ENCODE measurements at places on chromosomes 16 and 17.

GRCh38 chr16:66569131-66569530, 2.9 kb downstream of the CMTM1 start:
- DNase-seq, result peak; percentile 87

- DNase-seq, result no peak
These were observed 4.3 kb upstream of the SH2B1 start for GRCh38 chr16:28859326-28859725.

GRCh38 chr16:2054543-2055245, 6.9 kb downstream of the TSC2 start:
- no peak for DNase-seq

DNA sequence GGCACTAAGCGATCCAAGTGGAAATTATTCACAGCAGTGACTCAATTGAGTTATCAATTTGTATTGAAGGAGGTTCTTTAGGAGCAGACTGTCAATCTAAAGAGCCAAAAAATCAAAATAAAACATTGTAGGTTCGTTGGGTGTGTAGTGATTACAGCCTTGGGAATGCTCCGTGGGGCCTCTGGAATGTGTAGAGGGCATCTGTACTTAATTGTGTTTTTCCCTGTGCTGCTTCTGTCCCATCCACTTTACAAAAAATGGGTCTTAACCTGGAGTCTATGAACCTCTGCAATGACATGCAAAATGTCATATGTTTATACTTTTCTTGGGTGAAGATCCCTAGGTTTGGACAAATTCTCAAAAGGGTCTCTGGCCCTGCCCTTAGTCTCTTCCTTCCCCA, 215.1 kb downstream of the CCDC182 start:
- DNase-seq, result no peak

- DNase-seq, result no peak
These were observed 37.0 kb upstream of the PEMT start for GRCh38 chr17:17628388-17629008.

GRCh38 chr16:83992624-83993023, 24.6 kb downstream of the NECAB2 start:
- peak; percentile 71 for DNase-seq
